ENCODE measurements at places on chromosomes 1 and 21.

- no peak for DNase-seq
These were observed 7.6 kb upstream of the PIK3C2B start for GRCh38 chr1:204502241-204502640.

GRCh38 chr1:53377438-53377841 is 49.6 kb upstream of the LRP8 start:
- no peak for DNase-seq

GRCh38 chr1:217139513-217139912 is 416.3 kb upstream of the ESRRG start:
- no peak for DNase-seq

GRCh38 chr1:192158181-192158580 is at the start of gene RGS18:
RGS18 (plus strand) TSS chr1:192158462; CDS start chr1:192158638, 176 bp downstream.
- DNase-seq: no peak

DNA sequence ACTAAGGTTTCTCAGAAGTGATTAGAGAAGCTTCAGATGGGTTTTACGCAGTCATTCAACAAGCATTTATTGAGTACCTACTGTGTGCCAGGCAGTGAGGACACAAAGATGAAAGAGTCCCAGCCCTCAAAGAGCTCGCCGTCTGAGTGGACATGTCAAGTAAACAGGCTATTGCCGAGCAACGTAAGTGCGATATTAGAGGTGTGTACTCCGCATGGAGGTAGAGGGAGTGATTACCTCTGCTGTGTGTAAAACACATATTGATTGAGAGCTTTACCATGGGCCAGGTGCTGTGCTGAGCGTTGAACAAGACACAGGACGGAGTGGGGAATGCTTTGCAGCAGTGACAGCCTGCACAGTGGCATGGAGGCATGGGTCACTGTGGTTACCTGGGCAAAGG is 49.5 kb upstream of the GPR37L1 start:
- DNase-seq: no peak

Measured in T-cell (primary cell).